ENCODE measurements at places on chromosomes 13 and 19.

DNA sequence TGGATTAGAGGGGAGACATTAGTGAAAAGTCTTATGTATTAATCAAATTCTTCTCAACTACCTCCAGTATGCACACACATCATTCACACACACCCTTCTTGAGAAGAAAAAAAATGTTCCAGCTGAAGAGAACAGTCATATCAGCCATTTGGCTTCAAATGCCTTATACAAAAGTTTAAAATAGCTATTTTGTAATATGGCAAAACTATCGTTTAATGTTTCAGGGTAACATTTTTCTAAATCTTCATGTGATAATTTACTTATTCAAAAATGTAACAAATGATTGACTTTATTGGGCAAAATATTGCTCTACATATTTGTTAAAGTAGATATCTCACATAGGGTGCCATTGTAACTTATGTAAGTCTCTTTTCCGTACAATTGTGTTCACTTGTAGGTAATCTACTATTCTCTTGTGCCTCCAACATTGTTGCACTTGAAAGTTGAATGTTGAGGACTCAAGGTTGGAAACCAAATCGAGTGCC is 13.6 kb downstream of the ZIC2 start:
- no peak for DNase-seq

DNA sequence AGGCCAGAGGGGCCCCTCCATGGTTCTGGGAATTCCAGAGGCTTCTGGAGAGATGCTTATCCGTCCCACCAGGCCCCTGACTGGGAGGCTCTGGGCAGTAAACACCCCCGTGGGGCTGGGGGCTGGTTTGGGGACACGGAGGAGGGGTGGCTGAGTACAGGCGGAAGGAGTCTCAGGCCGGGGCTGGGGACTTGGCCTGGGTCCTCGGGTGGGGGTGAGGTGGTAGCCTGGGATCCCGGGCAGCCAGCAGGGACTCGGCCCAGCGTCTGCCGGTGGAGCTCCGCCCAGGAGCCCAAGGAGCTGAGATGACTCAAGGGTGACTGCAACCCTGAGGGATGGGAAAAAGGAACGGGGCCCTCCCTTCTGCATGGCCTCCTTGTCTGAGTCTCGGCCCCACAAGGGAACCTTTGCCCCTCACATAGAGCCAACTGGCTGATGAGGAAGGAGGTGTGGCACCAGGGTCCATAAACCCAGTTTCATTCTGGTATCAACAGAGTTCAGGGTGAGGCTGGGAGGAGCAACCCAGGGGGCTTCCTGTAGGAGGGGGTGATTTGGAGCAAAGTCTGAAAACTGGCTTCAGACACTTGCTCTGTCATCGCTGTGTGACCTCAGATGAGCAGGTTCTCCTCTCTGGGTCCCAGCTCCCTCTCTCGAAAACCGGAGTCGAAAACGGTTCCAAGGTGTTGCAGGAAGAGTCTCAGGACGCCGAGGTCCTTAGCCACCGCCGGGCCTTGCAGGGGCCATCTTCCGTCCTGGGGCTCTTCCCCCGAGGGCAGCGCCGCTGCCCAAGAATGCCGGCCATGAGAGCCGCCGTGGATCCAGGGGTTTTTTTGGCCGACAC is 809 bp downstream of the MISP start:
- DNase-seq: no peak

DNA sequence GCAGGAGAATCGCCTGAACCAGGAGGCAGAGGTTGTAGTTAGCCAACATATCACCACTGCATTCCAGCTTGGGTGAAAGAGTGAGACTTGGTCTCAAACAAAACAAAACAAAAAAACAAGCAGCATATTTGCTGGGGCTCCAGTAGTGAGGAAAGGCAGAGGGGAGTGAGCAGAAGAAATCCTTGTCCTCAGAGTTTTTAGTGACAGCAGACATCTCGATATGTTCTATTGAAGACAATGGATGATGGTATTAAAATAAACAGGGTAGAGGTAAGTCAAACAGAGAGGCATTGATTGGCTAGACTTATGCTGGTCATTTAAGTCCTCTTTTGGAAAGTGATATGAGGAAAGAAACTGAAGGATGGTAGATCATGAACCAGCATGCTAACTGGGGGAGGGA is 19.0 kb downstream of the NLRP7 start:
- no peak for DNase-seq

DNA sequence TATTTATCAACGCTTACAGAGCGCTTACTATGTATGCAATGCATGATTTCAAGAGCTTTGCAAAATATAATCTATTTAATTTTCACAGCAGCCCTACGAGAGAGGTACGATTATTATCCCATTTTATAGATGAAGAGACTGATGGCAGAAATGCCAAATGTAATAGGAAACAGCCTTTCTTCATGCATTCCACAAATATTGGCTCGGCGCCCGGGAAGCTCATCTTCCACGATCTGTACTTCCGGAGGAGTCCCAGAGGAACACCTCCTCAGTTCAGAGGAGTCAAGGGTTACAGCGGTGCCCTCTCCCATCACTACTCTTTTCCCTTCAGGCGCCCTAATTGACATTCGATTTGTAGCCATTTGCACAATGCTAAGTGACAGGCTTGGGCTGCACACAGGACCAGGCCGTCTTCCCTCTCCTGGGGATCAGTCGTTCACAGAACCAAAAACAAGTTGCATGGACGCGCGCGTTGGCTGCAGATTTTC is 1.1 kb upstream of the ARHGAP35 start:
- no peak for DNase-seq

DNA sequence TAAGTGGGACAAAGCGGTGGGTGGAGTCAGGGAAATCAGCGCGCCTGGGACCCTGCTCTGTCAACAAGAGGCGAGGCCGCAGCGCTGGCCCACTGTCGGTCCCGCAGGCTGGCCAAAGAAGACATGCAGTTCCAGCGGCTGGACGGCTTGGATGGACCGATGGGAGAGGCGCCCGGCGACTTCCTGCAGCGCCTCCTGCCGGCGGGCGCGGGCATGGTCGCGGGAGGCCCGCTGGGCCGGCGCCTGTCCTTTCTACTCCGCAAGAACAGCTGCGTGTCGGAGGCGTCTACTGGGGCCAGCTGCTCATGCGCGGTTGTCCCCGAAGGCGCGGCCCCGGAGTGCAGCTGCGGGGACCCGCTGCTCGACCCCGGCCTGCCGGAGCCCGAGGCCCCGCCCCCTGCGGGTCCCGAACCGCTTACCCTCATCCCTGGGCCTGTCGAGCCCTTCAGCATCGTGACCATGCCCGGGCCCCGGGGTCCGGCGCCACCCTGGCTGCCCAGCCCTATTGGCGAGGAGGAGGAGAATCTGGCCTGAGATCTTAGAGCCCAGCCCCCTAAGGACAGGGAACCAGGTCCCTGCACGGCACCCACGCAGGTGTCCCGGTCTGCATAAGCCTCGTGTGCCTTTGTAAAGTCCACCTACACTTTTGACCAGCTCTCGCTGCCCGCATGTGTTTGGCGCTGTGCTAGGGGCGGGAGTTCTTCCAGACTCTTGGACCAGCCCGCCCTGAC is 6.1 kb downstream of the BEST2 start:
- peak; percentile 66 for DNase-seq

GRCh38 chr13:102260256-102260655 is 141.6 kb downstream of the FGF14 start:
- no peak for DNase-seq

- DNase-seq: no peak
Measured at GRCh38 chr13:26168237-26168814, 53.8 kb downstream of the RNF6 start.

DNA sequence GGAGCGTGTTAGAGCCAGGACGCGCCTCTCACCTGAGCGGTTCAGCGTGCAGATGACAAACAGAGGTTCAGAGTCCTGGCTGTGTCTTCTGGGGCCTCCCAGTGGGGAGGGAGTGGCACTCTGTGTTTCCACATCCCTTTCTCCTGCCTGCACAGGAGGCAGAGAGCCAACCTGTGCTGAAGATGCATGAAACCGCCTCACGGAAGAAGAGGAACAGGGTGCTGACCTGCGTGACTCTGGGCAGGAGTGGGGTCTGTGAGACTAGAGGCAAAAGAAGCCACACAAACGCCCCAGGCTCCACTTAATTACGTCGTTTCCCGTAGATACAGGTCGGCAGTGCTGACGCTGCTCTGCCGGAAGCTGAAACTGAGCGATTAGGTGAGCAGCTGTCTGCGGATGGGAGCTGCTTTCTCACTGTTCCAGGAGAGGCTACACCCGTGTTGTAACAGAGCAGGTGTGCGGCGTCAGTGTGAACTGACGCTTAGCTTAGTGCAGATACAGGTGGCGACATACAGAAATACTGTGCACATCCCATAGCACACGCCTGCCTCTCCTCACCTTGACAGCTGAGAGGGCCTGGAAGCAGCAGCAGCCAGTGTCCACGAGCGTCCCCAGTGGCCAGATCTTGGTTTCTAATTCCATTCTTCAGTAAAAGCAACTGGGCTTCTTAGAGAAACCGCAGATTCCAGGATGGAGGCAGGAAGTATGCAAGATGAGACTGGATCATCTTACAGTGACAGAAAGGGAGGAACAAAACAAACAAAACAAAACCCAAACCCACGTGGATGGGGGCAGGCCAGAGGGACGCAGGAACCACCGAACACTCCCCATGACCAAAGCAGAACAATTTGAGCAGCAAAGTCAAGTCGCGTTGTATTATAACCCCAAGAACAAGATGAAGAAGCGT is 37.7 kb upstream of the MCF2L start:
- DNase-seq: no peak

GRCh38 chr19:32303193-32303592 is 42.2 kb upstream of the ZNF507 start:
- DNase-seq: no peak

DNA sequence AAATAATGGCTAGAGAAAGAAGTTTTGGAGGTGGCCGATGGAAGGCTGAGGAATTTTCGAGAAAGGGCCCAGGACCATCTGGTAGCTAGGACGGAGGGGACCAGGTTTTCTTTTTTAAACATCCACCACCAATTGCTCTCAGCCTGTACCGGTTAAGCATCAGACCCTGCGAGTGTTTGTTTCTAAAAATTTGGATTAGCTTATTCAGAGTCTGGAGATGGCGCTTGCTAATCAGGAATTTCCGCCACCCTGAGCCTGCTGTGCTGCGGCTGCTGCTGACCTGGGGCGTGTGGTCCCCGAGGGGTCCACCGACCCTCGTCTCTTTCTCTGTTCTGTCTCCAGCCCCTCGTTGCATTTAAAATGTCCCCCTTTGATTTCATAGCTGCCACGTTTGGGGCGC is 2.0 kb downstream of the UHRF1 start:
- no peak for DNase-seq

DNA sequence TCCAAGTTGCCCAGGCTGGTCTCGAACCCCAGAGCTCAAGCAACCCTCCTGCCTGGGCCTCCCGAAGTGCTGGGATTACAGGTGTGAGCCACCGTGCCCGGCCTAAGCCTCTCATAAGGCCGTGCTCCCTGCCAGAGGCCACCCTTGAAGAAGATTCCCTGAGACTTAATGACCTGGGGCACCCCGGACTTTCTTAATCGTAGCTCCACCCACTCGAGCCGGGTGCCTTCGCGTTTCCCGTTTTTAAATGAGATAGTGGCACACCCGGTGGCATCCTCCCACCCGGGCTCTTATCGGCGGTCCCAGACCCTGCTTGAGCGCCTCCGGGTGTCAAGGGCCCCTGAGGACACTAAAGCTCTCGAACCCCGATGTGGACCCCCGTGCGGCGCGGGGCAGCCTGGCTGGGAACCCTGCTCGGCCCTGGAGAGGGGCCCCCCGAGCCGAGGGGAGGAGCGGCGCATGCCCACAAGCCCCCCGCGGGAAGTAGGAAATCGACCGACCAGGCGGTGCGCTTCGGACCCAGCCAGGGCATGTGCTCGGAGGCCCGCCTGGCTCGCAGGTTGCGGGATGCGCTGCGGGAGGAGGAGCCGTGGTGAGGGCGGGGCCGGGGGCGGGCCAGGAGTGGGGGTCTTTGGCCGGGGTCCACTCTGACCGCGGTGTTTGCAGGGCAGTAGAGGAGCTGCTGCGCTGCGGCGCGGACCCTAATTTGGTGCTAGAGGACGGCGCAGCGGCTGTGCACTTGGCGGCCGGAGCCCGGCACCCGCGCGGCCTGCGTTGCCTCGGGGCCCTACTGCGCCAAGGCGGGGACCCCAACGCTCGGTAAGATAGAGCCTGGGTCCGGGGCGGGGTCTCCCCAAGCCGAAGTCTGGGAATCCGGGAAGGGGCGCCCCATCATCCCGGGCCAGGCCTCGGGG is at the start of gene ANKLE1:
Gene ANKLE1 (plus strand): TSS at position 511 of the 914 bp plus-strand sequence. CDS start 20 bp downstream, at position 531.
- no peak for DNase-seq

- peak; percentile 23 for DNase-seq
Measured at GRCh38 chr13:113951246-113951999, 22.5 kb downstream of the C13orf46 start.

DNA sequence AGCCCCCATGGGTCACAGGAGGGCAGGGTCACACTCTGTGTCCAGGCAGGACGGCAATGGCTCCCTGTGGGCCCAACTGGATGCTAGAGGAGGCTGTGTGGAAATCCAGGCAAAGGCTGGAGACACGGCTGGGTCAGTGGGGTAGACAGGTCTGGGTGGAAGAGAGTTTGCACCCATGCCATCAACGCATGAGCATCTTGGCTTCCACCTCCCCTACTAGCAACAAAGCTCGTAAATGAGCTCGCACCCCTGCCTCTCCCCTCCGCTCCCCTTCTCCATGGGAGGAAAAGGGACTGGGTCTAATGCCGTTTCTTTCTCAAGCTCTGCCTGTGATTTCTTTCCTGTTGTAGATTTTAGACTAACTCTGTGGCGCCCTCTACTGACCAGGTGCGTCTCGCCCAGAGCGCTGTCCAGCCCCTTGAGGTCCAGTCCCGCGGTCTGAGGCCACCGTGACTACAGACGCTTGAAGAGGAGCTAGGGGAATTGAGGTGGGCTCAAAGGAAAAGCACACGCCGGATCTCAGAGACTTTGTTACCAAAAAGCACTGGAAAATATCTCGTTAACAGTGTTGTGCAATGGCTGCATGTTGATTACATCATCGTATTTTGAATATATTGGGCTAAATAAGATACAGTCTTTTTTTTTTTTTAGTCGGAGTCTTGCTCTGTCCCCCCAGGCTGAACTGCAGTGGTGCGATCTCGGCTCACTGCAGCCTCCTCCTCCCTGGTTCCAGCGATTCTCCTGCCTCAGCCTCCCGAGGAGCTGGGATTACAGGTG is 50.7 kb upstream of the USP29 start:
- DNase-seq: no peak

- DNase-seq: no peak
Measured at GRCh38 chr13:65347420-65348030, 1882.6 kb downstream of the PCDH9 start.

DNA sequence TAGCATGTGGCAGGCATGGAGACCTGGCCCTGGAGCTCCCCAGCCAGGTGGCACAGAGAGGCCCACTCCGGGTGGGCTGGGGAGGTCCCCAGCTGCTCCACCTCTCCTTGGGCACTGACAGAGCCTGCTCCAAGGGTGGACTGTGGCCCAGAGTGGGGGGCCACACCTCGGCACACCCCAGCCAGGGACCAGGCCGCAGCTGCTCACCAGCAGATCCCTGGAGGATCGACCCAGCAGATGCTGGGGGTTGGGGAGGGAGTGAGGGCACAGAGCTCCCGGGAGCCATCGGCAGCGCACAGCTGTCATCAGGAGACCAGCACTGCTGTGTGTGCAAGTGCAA is 72.0 kb upstream of the KCTD15 start:
- no peak for DNase-seq

GRCh38 chr13:46577696-46578589 is 25.0 kb downstream of the LRCH1 start:
- DNase-seq: no peak

- DNase-seq: no peak
Measured at GRCh38 chr13:27658546-27658945, 36.9 kb downstream of the POLR1D start.

- no peak for DNase-seq
Measured at GRCh38 chr13:112452380-112453206, 76.4 kb downstream of the SPACA7 start.

GRCh38 chr13:35342440-35342839 is 134.0 kb downstream of the MAB21L1 start:
- no peak for DNase-seq

Data from effector memory CD8-positive, alpha-beta T cell (primary cell).